ENCODE measurements at places on chromosomes 16 and 17.
A peak's percentile ranks its signal among the peaks of the same experiment; 100 is the strongest.

- no peak for DNase-seq
These were observed 22.3 kb downstream of the GPT2 start for GRCh38 chr16:46906360-46907060.

DNA sequence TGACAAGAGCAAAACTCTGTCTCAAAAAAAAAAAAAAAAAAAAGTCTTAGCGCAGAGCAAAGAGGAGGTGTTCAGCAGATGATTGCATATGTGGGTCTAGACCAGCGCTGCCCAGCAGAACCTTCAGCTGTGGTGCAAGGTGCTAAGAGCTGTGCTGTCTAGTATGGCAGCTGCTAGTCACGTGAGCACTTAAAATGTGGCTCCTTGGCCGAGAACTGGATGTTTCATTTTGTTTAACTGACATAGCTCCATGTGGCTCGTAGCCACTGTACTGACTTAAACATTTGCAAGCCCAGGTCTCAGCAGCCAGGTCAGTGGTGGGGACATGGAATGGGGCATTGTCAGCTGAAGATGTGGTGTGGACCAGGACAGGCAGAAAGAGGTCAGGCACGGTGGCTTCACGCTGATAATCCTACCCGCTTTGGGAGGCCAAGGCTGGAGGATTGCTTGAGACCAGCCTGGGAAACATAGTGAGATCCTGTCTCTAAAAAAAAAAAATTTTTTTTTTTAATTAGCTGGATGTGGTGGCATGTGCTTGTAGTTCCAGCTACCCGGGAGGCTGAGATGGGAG is 9.2 kb downstream of the C1QTNF1 start:
- no peak for DNase-seq

DNA sequence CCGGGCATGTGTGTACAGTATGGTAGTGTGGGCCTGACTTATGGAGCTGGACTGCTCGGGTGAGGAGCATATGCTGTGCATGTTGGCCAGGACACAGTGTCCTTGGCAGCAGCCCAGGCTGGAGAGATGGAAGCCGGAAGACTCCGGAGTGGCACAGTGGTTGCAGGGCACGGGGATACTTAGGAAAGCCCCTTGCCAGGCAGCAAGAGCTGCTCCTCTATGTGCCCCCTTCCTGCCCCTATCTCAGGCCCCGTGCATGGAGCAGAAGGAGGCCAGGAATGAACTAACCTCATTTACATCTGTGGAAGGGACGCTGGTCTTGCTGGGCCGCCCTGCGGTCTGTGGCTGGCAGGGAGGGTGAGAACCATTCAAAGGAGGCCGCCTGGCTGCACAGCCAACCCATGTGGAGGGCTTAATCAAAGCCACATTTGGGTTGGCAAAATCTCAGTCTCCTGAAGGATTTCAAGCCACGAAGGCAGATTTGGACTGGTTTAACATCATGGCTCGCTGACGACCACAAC is 32.2 kb upstream of the RCVRN start:
- DNase-seq: peak; percentile 79

- DNase-seq: peak; percentile 49
These were observed 2.5 kb downstream of the CAPNS2 start for GRCh38 chr16:55569025-55569424.

GRCh38 chr17:83073389-83074063 is 5.9 kb upstream of the METRNL start:
- no peak for DNase-seq

GRCh38 chr17:35101725-35102124 is 17.9 kb downstream of the RAD51D start:
- DNase-seq: no peak

DNA sequence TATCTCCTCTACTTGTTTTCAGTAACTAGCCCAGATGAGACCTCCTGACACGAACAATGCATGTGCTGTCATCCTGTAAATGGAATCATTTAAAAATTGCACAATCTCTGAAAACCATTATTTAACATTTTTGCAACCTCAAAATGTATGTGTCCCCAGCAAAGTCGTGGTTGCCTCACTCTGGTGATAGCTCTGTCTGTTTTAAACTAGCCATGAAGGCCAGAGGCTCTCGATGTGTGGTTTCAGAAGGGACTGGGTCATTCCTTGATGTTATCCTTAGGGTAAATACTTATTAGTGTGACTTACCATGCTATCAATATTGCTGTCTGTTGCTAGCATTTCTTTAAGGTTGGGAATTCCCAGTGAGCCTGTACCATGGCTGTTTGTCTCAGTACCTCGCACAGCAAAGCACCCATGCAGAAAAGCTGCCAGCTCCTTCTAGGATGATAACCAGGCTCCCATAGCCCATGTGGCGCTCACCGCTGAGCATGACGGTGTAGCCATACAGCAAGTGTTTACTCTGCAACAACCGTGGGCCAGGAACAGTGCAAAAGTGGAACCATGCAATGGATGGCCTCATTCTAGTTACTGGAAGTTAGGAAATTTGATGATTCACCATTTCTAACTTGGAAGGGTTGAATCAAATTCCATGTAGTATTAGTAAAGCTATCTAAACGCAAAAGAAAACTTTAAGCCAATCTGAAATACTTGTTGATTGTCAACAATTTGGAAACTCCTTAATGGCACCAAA is 2.9 kb upstream of the PGS1 start:
- DNase-seq: no peak

- no peak for DNase-seq
These were observed 230.5 kb downstream of the CCDC182 start for GRCh38 chr17:57514614-57515013.

- no peak for DNase-seq
These were observed 1503.7 kb downstream of the CDH11 start for GRCh38 chr16:63617990-63618763.

DNA sequence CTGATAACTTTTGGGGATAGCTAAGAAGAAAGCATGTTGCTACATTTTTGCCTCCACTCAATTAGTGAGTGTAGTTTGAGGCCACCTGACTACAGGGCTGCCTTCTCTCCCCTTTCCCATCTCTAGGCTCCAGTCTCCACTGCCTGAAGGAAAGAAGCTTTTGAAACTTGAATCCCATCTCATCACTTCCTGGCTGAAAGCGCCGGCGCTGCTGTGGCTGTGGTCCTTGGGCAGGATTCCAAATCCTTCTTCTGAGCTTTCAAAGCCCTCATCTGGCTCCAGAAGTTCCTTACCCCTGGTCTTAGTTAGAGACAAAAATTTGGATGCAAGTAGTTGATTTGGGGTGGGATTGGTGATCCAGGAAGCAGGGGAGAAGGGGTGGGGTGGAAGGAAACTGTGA is 119.4 kb downstream of the FOXL1 start:
- DNase-seq: no peak

DNA sequence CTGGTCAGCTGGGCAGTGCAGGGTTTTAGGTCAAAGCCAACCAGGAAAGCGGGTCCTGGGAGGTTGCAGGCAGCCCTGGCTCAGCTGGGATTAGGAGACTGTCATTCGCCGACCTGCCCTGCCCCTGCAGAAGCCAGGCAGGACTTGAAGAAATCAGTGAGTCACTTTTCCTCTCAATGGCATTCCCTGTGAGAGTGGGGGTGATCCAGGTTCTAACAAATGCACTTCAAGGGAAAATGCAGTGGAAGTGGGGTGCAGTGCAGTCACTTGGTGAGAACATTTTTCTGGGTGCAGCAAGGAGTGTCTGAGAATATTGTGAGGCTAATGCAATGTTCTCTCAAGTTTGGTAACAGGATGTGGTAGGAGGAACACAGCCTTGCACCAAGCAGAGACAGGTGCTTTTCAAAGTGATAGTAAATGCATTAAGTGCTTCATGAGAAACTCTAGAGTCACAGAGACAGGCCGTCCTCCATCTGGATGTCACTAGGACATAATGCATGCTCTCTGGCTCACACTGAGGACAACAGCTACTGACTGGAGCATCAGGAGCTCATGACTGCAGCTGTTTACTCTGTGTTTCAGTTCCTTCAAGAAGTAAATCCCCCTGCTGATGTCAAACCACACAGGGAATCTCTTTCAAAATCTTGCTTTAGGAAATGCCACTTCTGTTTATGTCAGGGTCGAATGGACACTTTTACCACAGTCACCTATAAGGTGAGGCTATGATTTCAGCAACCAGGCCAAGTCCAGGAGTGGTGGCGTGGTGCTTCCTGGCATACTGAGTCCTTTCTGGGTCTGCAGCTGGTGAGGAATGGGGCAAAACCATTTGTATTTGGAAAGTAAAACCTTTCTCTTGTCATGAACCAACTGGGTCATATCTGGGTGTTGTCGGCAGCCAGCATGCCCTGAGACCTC is 16.7 kb downstream of the CDK5R1 start:
- DNase-seq: no peak

- DNase-seq: no peak
These were observed 8.1 kb downstream of the PNMT start for GRCh38 chr17:39676198-39676819.

DNA sequence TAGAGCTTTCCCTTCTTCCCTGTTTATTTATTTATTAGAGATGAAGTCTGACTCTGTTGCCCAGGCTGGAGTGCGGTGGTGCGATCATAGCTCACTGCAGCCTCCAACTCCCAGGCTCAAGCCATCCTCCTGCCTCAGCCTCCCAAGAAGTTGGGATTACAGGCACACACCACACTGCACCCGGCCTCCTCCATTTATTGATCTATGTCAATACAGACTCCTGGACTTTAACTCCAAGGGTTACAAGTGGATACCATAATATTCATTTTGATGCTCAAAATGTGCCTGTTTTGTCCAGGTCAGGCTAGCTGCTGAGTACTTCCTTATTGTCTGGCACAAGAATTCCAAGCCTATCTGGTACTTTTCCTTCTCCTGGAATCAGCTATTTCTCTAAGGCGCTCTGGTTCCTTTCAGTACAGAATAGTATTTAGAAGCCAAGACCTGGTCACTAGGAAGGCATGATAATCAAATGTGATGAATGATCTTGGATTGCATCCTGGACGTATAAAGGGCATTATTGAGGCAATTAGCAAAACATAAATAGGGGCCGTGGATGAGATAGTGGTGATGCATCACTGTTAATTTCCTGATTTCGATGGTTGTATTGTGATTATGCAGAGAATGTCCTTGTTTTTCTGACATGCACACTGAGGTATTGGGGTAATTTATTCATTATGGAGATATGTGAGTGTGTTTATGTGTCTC is 21.7 kb downstream of the IL4R start:
- no peak for DNase-seq

DNA sequence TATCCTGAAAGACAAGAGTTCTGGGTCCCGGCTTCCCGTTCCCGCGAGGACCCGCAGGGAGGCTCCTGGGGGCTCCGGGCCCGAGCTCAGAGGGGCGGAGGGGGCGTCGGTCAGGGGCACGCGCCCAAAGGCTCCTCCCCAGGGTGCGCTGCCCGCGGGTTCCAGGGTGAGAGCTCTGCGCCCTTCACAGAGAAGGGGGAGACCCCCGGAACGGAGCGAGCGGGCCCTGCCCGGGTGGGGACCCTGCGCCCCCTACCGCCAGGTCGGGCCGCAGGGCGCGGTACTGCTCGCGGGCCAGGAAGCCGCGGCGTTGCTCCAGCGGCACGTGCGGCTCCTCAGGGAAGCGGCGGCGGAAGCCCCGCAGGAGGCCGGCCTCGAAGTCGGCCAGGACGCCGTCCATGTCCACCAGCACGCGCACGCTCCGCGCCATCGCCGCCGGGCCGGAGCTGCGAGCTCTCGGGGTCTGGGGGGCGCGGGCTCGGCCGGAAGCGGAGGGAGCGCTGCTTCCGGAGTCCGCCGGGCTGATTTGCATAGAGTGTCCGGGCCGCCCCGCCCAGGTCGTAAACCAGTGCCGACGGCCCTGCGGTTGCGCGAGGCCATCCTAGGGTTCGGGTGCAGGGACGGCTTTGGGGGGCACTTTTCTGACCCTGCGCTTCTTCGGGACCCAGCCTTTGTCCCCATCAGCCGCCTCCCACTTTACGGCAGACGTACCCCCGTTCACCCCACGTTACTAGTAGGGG is at the start of gene NT5C:
Gene NT5C (minus strand): TSS at position 465 of the 740 bp plus-strand sequence. CDS start 35 bp downstream, at position 430.
- peak; percentile 91 for DNase-seq

DNA sequence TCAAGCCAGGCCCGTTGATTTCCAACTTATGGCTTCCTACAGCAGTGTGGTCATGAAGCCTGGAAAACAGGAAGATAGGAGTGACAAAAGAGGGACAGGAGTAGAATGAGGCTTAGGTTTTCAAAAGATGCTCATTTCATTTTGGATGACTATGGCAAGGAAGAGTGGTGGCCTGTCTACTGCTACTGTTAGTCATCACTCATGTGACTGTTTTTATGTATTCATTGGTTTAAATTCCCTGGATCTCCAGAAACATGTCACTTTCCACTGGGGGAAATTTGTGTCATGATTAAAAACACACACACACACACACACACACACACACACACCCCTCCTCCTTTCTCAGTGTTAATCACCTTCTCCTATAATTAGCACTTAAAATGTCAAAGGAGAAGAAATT is 1.1 kb upstream of the CYLD start:
- no peak for DNase-seq

DNA sequence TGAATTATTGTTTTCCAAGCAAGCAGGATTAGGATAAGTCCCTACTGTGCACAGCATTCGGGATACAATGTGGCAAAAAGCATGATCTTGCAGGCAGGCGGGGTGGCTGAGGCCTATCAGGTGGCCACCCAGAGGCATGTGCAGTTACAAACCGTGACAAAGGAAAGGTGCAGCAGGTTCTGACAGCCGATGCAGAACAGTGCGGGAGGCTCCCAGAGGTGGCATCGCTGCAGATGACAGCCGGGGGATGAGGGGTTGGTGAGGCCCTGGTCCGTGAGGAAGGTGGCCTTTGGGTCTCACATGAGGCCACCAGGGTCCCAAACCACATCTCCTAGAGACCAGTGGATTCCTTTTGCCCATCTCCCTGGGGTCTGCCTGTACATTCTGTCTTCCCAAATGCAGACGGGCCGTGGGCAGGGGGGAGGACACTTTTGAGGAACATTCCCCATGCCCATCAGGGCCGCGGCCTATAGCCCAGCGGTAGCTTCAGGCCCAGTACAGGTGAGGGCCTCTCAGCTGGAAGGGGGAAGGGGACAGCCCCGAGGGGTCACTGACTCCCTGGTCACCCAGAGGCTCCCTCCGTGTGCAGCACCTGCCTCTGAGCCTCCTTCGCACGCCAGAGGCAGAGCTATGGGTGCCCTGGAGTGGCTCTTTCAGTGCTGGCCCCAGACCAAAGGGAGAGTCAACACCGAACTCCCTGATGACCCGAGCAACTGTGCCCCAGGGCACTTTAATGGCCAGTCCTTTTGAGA is 85.1 kb downstream of the SOCS1 start:
- DNase-seq: no peak

DNA sequence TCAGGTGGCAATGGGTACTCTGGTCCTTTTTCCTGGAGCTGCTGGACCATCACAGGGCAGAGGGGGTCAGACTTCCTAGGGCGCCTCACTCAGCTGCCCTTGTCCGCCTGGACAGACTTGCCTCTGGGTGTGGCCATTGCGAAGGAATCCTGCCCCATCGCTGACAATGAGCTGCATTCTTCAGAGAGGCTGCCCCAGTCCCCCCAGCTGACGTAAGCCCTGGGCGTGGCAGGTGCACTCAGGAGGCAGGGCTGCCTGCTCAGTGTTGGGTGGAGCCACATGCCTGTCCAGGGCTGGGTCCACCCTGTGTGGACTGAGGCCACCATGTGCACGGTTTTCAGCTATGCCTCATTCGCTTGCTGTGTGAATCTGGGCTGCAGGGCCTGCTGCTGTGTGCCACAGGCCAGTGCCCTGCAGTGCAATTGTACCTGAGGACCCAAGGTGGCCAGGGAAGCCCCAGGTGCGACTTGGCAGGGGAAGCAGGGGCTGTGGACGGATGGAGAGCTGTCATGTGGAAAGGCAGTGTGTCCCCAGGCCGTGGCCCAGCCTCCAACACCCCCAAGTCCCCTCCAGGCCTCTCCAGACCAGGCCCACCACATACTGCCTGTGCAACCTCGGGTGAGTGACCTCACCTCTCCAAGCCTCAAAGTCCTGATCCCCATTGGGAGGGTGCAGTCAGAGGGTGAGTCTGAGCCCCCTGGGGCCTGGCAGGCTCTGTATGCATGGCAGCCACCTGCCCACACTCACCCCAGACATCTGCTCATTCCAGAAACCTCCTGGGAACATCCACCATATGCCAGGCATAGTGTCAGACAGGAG is 14.0 kb upstream of the MPRIP start:
- DNase-seq: peak; percentile 45
